Muscle of back (tissue), 13 donors: ENCODE measurements at places on chromosomes 1 and 21.

GRCh38 chr1:65615859-65616258, 176.8 kb upstream of the PDE4B start:
- DNase-seq, result no peak

DNA sequence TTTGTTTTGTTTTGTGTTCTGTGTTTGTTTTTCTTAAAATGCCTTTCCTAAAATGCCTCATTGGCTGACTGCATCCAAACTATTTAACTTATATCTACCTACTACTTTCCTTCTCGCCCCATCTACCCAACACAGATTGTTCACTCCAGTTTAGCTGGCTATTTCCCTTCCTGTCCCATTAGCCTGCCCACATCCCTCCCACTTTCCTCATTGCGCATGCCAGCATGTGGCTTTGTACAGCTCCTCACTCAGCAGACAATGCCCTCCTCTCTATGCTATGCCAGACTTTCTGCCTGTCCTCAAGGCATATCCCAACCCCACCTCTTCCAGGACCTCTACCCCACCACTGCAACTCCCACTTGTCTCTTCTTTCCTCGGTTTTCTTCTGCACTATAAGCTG, 94.7 kb upstream of the C1orf21 start:
- DNase-seq, result no peak

DNA sequence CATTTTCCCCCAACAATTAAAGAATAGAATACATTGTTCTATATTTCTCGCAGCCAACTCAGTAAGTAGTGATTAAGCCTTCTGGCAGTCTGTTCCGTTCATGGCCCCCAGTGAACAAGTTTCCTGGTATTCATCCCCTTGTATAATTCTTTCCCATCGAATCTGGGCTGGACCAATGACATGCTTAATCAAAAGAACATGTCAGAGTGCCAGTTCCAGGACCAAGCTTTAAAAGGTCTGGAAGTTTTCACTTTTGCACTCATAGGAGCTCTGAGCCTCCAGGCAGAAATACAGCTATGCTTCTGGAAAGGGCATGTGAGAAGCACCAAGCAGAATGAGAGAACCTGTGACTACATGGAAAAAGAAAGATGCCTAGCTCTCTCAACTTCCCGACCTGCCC, 22.5 kb upstream of the DPYD start:
- peak; percentile 82 for DNase-seq

GRCh38 chr1:37682334-37682987, 9.9 kb upstream of the CDCA8 start:
- peak; percentile 79 for DNase-seq

DNA sequence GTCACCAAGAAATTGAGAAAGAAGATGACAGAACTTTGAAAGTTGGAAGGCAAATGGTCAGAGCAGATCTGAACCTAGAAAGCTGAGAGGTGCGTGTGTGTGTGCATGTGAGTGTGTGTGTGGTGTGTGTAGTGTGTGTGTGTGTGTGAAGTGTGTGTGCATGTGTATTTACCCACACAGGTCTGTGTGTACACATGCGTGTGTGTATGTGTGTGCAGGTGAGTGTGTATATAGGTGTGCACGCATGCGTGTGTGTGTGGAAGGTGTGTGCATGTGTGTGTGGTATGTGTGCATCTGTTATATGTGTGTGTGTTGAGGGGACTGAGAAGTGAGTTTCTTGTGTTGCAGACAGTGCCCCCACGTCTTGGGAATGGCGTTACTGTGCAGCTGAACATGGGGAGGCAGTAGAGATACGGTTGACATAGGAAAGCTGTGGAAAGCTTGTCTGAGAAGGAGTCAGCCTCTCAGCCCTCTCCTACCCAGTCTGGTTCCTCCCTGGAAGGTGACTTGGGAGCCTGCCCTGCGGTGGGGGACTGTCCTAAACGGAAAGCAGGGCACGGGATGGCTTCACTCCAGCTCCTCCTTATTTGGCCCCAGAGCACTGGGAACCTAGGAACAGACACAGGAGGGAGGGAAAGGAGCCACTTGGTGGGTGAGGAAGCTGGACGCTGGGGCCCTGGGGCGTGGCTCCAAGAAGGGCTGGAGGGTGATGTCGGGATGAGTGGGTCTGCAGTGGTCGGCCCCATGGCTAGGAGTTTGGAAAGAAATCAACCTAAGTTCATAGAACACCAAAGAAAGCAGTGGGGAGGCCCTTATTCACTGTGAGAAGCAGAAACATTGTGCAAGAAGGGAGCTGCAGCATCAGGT, 97.2 kb downstream of the PCBP3 start:
- no peak for DNase-seq

GRCh38 chr1:215665215-215665614, 98.1 kb downstream of the KCTD3 start:
- peak; percentile 27 for DNase-seq

DNA sequence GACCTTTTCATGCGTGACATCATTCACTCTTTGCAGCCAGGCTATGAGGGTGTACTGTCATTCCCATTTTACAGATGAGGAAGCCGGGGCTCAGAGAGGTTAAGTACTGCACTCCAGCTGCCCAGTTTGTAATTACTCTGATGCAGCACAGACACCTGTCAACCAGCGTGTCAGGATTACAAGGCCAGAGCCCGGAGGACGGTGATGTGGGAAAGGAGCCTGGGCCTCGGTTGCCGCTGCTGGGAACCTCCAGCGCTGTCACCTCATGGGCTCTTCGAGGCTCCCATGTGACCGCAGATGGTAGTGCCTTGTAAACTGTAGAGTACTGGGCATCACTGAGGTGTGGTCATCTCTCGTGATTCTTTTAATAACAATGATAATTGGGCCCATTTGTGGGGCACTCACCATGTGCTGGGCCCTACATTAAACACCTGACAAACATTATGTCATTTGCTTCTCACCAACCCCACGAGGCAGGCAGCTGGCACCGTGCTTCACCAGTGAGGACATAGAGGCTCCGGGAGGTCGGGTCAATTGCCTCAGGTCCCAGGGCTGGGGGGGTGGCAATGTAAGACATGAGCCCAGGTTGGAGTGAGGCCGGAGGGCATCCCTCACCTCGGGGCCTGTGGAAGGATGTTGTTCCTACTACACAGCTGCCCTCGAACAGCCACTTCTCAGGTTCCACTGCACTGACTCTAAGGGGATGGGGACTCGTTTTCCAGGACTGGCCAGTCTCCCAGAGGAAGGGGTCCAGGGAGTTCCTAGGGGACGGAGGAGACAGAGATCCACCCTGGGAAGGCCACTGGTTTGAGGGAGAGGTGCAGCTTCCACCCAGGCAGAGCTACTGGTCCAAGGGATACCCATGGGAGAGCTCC, 42.8 kb upstream of the PADI1 start:
- DNase-seq, result no peak

DNA sequence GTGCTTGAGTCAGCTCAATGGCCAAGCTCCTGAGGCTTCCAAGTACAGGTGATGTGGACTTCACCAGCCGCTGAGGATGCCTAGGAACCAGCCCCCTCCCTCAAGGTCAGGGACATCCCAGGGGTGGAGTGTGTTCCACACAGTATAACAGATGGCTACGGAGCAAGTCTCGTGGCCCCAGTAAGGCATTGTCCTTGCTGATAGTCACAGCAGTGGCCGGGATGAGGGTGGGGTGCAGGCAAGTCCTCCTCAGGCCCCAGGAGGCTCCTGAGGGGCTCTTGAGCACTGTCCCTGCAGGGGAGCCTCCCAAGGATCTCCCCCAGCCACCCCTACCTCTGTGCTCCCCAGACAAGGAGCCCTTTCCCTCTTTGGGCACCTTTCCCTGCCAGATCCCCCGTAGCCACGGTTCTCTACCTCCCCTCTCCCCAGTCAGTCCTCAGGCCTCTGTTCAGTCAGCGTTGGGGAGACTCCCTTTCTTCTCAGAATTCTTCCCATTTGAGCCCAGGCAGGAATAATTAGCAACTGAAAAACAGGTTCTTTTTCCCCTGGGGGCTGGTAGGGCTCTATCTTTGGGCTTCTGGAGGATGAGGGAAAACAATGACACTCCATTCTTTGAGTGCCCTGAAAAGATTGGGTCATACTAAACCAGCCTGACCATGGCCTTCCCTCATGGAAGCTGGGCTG, 7.1 kb upstream of the THEM5 start:
- no peak for DNase-seq

DNA sequence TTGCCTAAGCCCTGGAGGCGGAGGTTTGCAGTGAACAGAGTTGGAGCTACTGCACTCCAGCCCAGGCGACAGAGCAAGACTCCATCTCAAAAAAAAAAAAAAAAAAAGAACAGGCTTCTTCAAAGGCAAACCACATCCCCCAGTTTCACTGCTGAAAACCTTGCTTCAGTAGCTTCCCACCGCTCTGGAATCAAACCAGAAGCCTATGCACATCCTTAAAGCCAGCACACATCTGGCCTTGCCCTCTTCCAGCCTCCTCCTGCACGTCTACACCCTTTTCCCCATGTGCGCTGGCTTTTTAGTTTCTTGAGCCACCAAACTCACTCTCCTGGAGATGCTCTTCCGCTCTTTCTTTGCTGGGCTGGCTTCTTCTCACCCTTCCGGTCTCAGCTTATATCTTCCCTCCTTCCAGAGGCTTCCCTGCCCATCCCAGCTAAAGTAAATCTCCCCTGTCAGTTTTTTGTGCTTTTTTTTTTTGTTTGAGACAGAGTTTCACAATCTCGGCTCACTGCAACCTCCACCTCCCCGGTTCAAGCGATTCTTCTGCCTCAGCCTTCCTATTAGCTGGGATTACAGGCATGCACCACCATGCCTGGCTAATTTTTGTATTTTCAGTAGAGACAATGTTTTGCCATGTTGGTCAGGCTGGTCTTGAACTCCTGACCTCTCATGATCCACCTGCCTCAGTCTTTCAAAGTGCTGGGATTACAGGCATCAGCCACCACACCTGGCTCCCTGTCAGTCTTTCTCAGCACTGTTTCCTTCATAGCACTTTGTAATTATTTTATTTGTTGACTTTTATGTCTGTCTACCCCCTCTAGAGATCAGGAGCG, 42.0 kb upstream of the ID3 start:
- no peak for DNase-seq

DNA sequence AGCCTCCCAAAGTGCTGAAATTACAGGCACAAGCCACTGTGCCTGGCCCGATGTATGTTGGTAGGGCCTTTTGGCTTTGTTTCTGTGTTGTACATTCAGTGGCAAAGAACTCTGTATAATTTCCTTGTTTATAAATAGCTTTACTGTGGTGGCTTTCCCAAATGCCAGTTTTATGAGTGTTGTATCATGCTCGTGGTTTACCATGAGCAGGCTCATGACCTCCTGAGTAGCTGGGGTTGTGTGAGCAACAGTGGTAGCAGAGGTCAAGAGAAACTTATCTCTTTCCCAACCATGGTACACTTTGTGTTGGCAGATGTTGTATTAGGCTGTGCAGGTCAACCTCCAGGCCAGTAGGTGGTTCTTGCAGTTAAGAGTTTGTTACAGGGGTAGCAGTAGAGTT, 420.4 kb upstream of the BEND5 start:
- DNase-seq, result no peak

DNA sequence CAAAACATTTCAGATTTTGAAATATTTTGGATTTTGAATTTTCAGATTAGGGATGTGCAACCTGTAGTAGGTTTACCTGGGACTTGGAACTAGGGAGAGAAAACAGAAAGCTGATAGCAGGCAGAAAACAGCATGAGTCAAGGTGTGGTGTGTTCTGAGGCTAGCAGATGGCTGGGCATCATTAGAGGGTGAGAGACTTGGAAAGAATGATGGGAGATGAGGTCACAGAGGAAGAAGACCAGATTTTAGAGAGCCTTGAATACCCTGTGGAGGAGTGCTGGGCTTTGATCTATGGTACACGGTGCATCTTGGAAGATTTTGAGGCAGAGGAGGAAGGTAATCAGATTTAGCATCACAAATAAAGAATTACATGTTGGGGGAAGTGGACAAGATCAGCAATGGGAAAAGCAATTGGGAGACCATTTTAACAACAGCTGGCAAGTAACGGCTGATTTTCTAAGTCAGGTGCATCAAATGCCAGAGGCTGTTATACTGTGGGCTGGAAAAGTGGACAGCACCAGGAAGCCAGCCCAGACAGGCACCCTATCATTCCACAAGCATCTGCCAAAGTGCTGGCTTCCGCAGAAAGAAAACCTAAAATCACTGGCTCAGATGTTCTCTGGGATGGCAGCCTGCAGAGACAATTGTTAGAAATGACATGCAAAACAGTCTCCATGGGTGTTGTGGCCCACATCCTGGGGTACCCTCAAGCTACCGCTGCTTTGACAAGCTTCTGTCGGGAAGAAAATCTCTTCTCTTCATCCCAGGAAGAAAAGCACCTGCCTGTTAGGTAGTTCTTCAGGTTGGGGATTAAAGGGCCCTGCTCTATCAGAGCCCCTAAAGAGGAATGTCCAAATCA, 30.9 kb upstream of the CAMK1G start:
- no peak for DNase-seq

DNA sequence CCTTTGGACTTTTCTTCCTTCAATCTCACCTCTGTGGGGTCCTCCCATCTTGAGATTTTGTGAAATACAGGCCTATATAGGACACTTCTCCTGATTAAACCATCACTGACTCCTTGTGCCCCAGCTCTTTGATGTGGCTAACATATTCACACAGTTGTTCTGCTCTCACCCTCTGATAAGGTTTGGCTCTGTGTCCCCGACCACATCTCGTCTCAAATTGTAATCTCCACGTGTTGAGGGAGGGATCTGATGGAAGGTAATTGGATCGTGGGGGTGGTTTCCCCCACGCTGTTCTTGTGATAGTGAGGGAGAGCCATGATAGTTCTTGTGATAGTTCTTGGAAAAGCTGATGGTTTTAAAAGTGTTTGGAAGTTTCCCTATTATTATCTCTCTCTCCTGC, 19.7 kb downstream of the LRRC7 start:
- no peak for DNase-seq

DNA sequence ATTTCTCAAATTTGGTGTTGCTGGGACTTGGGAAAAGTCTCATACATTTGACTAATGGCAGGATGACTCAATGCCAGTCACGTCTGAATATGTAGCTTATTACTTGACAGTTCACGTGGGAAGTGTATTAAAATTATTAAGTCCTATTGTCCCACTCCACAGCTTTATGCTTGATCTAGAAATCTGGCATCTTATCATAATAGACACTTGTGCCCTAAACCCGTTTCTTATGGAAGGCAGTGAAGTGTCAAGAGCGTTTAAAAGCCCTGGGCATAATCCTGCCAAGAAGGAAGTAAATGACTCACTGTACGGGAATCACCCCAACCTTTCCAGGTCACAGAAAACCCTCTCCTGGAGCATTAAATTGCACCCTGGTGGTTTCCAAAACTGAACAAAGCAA, 207.4 kb downstream of the APP start:
- no peak for DNase-seq

DNA sequence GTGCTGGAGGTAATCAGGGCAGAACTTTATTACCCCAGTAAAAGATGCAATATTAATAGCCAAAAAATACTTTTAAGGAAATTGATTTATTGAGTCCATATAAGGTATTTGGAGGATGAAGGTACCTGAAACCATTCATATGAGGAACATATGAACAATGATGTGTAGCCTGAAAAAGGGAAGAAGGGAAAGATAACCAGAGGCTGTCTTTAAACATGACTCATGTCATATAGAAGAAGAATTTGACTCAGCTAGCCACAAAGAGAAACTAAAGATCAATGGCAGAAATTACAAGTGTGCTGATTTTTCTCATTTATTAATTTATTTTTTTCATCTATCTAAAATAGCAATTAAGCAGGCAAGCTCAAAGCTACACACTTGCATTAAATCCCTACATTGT, 136.2 kb upstream of the DUSP10 start:
- DNase-seq, result no peak
